Type B pancreatic cell (in vitro differentiated cells): ENCODE measurements at places on chromosomes 7 and 10.
A peak's percentile ranks its signal among the peaks of the same experiment; 100 is the strongest.

- DNase-seq, result no peak
Observed at GRCh38 chr10:7606951-7607404, 59.8 kb downstream of the ITIH5 start.

DNA sequence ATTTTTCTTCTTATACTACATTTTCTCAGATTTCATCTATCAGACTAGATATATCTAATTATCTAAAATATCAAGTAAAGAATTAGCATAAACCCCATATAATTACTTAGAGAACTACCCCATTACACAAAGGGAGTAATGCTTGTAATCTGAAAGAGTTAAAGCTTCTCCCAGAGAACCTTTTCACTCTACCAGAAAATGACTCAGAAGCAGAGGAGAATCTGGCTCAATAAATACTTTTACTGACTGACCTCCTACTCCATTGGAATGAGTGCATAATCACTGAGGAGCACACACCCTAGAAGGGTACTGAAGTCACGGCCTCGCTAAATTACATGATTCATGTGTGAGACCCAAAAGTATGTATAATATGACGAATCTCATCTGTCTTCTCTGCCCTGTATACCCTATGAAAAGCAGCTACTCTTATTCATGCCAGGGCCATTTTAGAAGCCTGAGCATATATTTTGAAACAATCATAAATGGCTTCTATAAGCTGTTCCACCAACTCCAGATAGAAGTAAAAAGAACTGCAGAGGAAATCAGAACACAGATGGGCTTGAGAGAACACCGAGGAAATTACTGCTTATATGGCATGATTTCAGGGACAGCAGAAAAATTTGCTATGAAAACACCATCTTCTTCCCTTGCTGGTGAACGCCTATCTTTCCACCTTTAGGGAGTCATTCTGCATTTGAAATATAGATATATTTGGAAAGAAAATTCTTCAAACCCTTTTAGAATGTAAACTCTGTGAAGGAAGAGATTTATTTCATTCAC lies 32.7 kb downstream of the DNMBP start:
- no peak for DNase-seq

DNA sequence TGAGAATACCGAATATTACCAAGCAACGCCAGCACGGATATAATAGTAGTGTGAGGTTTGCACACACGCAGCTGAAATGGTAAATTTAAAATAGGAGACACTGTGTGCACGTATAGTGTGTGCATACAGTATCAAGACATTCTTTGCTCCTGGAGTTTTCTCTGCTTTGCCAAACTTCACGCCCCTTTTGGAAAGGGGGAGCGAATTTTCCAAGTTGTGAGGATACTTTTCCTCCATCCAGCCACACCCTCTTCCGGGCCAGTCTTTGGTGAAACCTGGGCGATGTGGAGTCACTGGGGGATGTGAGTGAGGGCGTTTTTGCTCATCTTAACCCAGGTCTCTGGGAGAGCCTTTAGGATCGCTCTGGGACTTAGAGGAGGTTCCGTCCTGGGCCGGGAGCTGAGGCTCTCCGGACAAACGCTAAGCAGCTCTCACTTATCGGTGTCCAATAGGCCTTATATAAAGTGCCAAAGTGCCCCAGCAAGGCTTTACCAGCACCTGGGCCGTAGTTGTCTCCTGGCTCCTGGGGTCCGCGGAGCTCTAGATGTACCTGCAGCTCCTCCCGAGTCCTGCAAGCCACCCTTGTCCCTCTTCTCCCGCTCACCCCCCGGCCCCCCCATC lies 160.0 kb upstream of the MKI67 start:
- DNase-seq, result no peak

DNA sequence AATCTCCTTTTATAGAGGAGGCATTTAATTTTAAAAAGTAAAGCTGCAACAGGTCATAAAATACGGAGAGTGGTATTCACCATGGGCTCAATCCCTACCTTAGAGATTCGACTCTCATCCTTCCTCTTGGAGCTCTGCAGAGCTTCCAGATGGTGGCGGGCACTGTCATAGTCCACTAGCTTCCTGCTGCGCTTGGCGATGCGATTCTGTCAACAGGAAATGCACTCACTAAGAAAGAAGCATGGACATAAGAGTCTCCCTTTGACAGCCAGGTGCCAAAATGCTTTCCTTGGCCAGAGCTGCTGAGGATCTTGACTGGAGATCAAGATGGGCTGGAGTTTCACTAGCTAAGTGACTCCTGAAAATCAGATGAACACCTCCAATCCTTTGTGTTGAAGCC lies 154.4 kb downstream of the AMPH start:
- no peak for DNase-seq

DNA sequence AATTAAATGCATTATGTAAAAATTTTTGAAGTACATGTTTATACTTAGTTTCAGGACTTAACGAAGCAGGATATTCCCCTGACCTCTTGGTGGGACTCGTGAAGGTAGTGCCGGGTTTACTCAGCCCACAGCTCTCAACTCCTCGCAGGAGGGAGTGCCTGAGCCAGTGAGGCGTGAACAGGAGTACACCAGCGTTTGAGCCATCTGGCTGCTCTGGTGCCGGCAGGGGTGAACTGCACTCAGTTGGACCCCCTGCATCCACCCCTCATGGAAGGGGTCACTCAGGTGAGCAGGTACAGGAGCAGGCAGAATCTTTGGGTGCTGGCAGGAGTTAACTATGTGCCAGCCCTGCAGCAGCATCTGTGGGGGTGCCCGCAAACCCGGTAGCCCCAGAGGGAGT lies 625.1 kb upstream of the PCDH15 start:
- DNase-seq, result peak; percentile 60

- DNase-seq, result no peak
Observed at GRCh38 chr7:133910761-133911160, 216.4 kb upstream of the LRGUK start.

GRCh38 chr7:102874166-102874829 lies 38.5 kb upstream of the LRRC17 start:
- no peak for DNase-seq

GRCh38 chr10:91519899-91520514 lies 109.9 kb downstream of the HECTD2 start:
- DNase-seq, result no peak

DNA sequence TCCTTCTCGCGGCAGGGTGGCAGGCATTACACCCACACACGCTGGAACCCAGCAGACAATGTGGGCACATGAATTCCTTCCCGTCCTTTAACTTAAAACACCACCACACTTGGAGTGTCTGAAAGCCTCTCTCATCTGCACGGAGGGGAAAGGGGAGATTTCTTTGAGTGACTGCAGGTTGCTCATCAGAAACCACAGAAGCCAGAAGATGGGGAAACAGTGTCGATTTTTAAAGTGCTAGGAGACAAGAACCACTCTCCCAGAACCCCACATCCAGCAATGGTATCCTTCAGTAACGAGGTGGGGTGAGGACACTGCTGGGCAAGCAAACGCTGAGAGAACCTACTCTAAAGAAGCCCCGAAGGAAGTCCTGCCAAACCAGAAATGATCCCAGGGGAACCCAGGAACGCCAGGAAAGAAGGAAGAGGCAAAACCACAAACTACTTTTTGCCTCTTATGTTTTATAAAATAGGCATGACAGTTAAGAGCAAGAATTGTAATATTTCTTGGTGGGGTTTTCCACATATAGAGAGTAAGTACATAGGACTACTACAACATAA lies 254.3 kb downstream of the ELFN1 start:
- no peak for DNase-seq

DNA sequence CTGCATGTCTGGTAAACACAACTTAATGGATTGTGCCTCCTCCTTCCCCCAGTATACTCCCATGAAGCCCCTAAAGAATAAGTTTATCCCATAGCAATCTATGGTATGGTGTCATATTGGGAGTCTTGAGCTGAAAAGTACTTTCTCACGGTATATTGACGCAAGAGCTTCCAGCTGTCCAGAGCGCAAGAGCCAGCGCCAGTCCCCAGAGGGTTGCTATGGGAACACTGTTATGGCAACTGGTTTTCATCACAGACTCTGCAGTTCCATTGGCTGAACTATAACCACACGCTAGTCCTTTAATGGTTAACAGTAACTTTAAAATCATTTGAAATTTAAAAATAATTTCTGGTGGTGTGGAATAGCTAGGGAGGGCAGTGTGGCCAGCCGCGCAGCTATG lies 46.9 kb downstream of the PRPF18 start:
- DNase-seq, result no peak

GRCh38 chr7:43630482-43630881 lies 47.6 kb downstream of the STK17A start:
- no peak for DNase-seq

GRCh38 chr10:122295451-122295809 lies 24.3 kb downstream of the BTBD16 start:
- no peak for DNase-seq

- no peak for DNase-seq
Observed at GRCh38 chr10:5534880-5535856, 10.4 kb downstream of the CALML3 start.

DNA sequence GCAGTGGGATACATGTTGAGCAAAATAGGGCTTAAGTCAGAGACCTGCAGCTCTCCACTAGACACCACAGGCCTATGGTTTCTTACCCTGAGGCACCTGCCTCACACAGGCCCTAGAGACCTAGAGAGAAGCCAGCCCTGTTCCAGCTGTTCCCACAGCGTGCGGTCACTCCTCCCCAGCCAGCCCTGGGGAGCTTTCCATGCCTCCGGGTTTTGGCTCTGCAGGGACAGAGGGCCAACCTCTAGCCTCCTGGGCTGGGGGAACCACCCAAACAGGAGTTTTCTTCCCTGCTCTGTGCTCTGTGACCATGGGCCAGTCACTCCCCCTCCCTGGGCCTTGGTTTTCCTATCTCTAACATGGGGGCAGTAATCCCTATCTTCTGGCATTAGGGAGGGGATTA lies 33.0 kb downstream of the SH2B2 start:
- DNase-seq, result no peak

GRCh38 chr7:35336444-35336843 lies 82.5 kb upstream of the TBX20 start:
- no peak for DNase-seq

GRCh38 chr7:107230334-107230733 lies 61.5 kb downstream of the HBP1 start:
- DNase-seq, result no peak

DNA sequence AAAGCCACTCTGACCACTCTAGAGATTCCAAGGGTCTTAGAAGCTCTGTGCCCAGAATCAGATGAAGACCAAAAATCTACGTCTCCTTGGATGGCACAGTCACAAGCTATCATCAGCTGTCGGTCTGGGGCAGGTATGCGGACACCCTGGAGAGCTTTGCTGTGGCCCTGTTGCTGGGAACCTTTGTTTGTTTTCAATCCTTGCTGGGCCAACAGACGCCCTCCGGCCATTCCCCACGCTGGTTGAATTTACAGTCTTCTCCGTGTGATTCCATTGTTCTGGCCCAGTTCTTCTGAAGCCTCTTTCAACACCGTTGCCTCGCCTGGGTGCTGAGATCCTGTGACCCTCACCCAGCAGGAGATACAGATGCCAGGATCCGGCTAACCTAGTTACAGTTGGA lies 149.4 kb upstream of the PFKP start:
- DNase-seq, result no peak

DNA sequence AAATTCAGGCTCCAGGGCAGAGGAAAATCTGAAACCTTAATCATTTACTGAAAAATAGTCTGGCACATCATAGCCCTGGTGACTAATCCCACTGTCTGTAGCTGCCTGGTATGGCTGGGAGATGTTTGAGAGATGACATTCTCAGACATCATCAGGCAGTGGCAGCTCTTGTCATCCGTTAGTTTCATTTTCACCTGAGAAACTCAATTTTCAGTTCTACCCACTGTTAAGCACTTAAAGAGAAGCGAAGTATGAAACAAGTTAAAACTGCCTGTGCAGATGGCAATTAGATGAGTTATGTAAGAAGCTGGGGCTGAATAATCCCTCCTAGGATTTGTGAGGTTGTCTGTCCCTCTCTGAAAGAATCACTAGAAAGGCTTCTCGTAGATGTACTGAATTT lies 150.2 kb downstream of the NSUN6 start:
- no peak for DNase-seq

GRCh38 chr10:72218325-72218724 lies 2.2 kb upstream of the ASCC1 start:
- DNase-seq, result no peak

- no peak for DNase-seq
Observed at GRCh38 chr10:100014071-100014762, 4.5 kb upstream of the DNMBP start.

- no peak for DNase-seq
Observed at GRCh38 chr7:98137134-98137825, 30.6 kb downstream of the LMTK2 start.

DNA sequence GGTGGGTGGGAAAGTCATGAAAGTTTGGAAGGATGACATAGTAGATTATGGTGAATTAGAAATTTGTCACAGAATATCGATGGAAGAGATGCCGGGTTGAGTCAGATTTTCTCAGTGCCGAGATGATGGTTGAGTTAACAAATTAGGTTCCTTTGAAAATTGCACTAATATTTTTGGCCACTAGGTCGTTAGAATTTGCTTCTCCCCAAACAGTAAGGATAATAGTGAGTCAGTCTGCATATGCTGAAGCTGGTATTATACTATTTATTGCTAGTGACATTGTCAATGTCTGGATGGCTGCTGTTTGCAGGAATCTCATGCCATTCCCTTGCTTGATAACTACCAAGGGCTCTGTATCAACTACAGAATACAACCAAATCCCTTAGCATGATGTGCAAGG lies 37.7 kb upstream of the MINDY3 start:
- no peak for DNase-seq

- DNase-seq, result no peak
Observed at GRCh38 chr10:37643187-37643586, 214.2 kb downstream of the ZNF248 start.
